Pancreas (tissue), 10 donors: ENCODE measurements at places on chromosomes 16 and 17. TPM values are rescaled to one million over a fixed set of nuclear protein-coding genes. Genes with fewer than 3 reads are reported as not detected.

The CNTD1 gene
- 0.19 TPM for total RNA-seq

The SRR gene
- total RNA-seq = 9.3 TPM

The SECTM1 gene
- total RNA-seq = 4.7 TPM

The USP43 gene
- 3.7 TPM for total RNA-seq

The ITGAD gene
- not detected for total RNA-seq

The ZG16B gene
- total RNA-seq = 0.79 TPM

The JUP gene
- total RNA-seq = 67.4 TPM

The TNFSF13 gene
- total RNA-seq = 31.2 TPM

The CASKIN1 gene
- total RNA-seq = 0.75 TPM

- H3K27me3 ChIP-seq = no peaks in the 10 kb centered on the region
- no peak overlapping the region for H3K27ac ChIP-seq
- H3K4me1 ChIP-seq = no peaks in the 10 kb centered on the region
Measured at GRCh38 chr16:21324267-21324666, 46.2 kb upstream of the CRYM start.

- H3K27ac ChIP-seq = no peak overlapping the region
- DNase-seq = no peak
- no peaks in the 10 kb centered on the region for H3K36me3 ChIP-seq
- H3K4me3 ChIP-seq = no peak overlapping the region
Measured at GRCh38 chr17:40895106-40895730, 10.2 kb upstream of the KRT20 start.

GRCh38 chr17:27455914-27456680 lies at the start of gene KSR1:
KSR1 (plus strand) TSS chr17:27456448; CDS start chr17:27456644, 196 bp downstream.
- H3K4me1 ChIP-seq = peaks cover 11% of the 10 kb centered on the region
- H3K4me3 ChIP-seq = peak within 1 kb of the TSS; percentile 72
- no peaks in the 10 kb centered on the region for H3K27me3 ChIP-seq
- H3K36me3 ChIP-seq = no peaks in the 10 kb centered on the region
- peak; percentile 90 for DNase-seq

DNA sequence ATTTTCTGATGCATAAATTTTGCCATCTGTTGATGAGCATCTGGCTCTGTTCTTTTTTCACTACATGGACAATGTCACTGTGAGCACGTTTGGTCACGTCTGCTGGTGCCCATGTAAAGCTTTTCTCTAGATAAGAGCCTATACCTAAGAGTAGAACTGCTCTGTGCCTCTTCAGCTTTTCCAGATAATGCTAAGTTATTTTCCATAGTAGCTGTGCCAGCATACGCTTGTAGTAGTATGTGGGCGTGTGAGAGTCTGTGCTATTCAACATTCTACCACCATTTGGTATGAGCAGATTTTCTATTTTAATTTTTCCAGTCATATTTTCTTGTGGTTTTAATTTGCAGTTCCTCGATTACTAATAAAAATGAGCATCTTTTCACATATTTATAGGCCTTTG lies 33.2 kb downstream of the VPS35L start:
- H3K4me1 ChIP-seq = no peaks in the 10 kb centered on the region
- no peak overlapping the region for H3K27ac ChIP-seq
- DNase-seq = no peak
- H3K36me3 ChIP-seq = no peaks in the 10 kb centered on the region
- H3K27me3 ChIP-seq = no peaks in the 10 kb centered on the region

GRCh38 chr17:32445074-32445415 lies 735 bp downstream of the PSMD11 start:
- peaks cover 10% of the 10 kb centered on the region for H3K4me1 ChIP-seq
- H3K27me3 ChIP-seq = no peaks in the 10 kb centered on the region
- H3K27ac ChIP-seq = peak overlapping the region; percentile 64

DNA sequence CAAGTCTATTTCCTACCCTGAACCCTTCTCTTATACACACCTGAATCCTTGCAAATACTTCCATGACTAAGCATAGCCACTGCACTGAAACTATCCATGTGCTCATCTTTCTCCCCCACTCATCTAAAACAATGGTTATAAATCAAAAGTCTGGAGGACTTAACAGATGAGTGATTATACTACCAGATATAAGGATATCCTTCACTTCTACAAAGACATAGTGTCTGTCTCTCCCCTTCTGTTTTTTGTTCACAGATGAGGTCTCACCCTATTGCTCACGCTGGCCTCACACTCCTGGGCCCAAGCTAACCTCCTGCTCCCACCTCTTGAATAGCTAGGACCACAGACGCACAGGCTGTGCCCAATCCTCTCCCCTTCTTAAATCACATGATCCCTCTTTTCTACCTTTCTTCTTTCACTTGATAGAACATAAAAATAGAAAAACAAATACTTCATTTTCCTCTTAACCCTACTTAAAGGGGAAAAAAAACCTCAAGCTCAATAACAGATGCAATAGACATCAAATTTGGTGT lies 19.2 kb downstream of the CEP112 start:
- H3K4me3 ChIP-seq = no peak overlapping the region
- H3K36me3 ChIP-seq = no peaks in the 10 kb centered on the region

DNA sequence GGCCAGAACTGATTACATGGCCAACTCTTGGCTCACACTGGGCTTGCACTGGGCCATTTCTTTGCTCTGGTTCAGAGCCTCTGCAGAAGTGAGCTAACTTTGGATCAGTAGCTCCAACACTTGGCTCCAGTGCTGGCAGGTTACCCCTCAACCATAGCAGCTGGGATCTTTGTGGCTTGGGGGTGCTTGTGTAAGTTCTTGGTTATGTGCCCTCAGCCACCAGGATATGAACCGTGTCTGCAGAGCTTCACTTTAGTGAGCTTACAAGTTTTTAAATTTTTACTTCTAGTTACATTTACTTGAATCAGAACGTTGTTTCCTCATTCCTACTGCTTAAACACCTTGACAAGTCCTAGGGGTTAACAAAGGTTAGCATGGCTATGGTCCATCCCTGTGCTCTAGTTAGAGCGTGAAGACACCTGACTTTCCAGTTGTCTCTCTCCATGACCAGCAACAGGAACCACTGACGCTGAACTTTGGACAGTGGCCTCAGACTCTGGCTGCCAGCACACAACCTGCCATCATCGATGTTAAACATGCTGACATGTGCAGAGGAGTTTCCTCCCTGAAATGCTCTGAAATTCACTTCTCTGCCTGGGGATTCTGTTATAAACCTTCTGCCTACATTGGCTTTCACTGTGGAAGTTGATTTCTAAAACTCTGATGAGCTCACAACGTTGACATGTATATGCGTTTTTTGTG lies 4.1 kb downstream of the PDF start:
- H3K27ac ChIP-seq = no peak overlapping the region
- H3K4me3 ChIP-seq = no peak overlapping the region
- no peak for DNase-seq
- no peaks in the 10 kb centered on the region for H3K27me3 ChIP-seq
- H3K36me3 ChIP-seq = no peaks in the 10 kb centered on the region
- H3K4me1 ChIP-seq = peaks cover 32% of the 10 kb centered on the region

DNA sequence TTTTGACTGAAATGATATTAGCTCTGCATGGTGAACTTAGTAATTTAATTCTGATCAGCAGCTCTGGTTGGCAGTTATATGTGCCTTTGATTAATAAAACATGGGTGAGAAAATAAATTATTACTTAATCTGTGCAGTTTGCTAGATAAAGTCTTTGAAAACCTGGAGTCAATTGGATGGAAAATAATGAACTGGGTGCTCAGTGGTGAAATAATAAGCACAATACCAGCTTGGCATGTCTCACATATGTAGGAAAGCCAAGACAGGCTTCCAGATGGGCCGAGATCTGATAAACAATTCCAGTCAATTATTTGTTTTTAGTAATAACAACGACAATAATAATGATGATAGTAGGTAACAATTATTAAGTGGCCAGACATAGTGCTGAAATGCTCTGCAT lies 326.7 kb downstream of the CDH13 start:
- H3K4me1 ChIP-seq = no peaks in the 10 kb centered on the region
- H3K4me3 ChIP-seq = no peak overlapping the region
- H3K36me3 ChIP-seq = no peaks in the 10 kb centered on the region
- DNase-seq = no peak
- H3K27ac ChIP-seq = no peak overlapping the region
- H3K27me3 ChIP-seq = no peaks in the 10 kb centered on the region

DNA sequence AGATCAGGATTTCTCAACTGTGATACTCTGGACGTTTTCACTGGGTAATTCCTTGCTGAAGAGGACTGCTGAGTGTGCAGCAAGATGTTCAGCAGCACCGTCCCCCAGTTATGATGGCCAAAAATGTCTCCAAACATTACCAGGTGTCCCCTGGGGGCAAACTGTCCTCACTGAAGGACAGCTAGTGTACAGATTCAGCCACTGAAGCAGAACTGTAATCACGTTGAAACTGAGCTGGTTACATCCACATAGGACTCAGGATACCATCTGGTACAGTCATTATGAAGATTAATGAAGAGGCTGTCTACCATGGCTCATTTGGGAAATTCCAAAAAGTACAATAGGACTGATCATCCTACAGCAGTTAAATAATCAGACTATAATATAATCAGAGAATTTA lies 43.3 kb upstream of the GINS3 start:
- no peaks in the 10 kb centered on the region for H3K27me3 ChIP-seq
- H3K36me3 ChIP-seq = no peaks in the 10 kb centered on the region
- no peak for DNase-seq
- no peaks in the 10 kb centered on the region for H3K4me1 ChIP-seq
- no peak overlapping the region for H3K27ac ChIP-seq
- no peak overlapping the region for H3K4me3 ChIP-seq

DNA sequence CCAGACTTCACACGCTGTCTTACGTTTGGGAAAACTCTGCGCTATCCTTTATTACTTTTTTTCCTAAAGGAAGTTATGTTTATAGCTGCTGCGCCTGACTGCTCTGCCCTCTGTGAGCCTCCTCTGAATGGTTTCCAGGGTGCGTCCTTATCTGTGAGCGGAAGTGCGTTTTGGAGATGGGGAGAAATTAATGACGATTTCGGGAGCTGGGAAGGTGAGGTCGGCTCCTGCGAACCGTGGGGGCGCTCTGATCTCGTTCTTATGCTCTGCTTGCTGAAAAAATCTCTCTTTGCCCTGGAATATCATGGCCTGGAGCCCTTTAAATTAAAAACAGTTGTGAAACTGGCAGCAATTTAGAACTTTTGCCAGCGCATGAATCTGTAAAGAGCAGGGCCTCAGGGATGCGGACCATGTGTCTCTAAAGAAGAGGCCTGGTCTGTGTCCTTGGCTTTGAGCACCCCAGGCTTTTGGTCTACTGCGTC lies 135.7 kb upstream of the ZFHX3 start:
- H3K4me3 ChIP-seq = no peak overlapping the region
- no peak overlapping the region for H3K27ac ChIP-seq
- H3K36me3 ChIP-seq = no peaks in the 10 kb centered on the region
- no peaks in the 10 kb centered on the region for H3K27me3 ChIP-seq
- H3K4me1 ChIP-seq = no peaks in the 10 kb centered on the region
- no peak for DNase-seq

GRCh38 chr17:15432807-15433611 lies 34.4 kb downstream of the CDRT4 start:
- H3K27ac ChIP-seq = no peak overlapping the region
- no peaks in the 10 kb centered on the region for H3K4me1 ChIP-seq
- H3K27me3 ChIP-seq = no peaks in the 10 kb centered on the region
- no peaks in the 10 kb centered on the region for H3K36me3 ChIP-seq
- no peak for DNase-seq
- no peak overlapping the region for H3K4me3 ChIP-seq

DNA sequence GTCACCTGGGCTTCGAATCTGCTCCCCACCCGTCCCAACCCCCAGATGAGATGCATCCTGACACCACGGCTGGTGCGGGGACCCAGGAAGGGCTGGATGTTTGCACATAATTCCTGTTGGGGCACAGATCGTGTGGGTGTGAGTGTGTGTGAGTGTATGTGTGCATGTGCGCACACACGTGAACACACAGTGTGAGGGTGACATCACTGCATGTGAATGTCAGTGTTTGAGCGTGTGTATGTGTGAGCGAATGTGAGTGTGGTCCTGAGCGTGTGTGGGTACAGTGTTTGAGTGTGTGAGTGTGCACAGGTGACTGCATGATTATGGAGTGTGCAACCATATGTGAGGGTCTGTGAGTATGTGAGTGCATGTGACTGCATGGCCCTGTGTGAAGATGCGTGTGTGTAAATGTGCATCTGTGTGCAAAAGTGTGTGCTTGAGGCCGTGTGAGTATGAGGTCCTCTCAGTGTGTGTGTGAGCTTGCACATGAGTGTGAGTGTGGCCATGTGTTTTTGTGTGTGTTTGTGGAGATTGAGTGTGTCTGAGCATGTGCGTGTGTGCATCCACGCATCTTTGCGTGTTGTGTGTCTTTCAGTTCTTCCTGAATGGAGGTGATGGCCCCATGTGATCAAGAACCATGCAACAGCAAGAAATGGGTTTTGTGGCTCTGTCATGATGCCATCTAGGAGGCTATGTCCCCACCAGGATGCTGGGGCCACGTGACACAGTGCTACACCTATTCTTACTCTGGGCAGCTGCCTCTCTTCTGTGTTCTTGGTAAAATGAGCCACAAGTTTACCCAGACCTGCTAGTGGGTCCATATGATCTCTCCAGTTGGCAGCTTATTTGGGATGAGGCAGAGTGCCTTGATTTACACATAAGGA lies 70.5 kb upstream of the GCSH start:
- H3K36me3 ChIP-seq = no peaks in the 10 kb centered on the region
- no peak overlapping the region for H3K4me3 ChIP-seq
- no peak overlapping the region for H3K27ac ChIP-seq
- no peak for DNase-seq
- H3K4me1 ChIP-seq = no peaks in the 10 kb centered on the region

- H3K4me3 ChIP-seq = no peak overlapping the region
- no peaks in the 10 kb centered on the region for H3K4me1 ChIP-seq
- H3K36me3 ChIP-seq = no peaks in the 10 kb centered on the region
- H3K27ac ChIP-seq = no peak overlapping the region
Measured at GRCh38 chr17:73393381-73393780, 81.6 kb upstream of the CDC42EP4 start.

DNA sequence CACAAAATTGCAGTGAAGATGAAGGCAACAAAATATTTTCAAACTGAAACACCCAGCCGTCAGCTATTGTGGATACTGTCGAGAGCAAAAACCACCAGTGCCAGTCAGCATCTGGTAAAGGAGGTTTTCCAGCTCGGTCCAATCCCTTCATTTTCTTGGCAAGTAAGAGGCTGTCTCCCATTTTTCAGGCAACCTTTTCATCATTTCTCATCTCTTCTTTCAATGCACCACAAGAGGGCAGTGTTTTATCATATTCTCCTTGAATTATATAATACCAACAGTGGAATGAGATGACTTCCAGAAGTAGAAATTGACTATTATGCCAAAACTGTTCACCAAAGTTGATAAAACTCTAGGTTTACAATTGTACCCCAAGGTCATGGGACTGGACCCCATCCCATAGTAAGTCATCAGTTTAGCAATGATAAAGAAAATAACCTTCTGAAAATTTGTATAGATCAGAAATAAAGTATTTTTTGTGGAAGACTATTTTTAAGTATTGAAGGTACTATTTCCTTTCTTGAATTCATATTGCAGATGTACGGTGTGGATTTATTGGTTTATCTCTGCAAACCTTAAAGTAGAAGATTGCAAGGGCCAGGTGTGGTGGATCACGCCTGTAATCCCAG lies 16.8 kb downstream of the NQO1 start:
- H3K4me1 ChIP-seq = peaks cover 15% of the 10 kb centered on the region
- no peak overlapping the region for H3K4me3 ChIP-seq
- no peaks in the 10 kb centered on the region for H3K36me3 ChIP-seq
